SJCRH30 (cell line): ENCODE measurements at places on chromosomes 5 and 9.

DNA sequence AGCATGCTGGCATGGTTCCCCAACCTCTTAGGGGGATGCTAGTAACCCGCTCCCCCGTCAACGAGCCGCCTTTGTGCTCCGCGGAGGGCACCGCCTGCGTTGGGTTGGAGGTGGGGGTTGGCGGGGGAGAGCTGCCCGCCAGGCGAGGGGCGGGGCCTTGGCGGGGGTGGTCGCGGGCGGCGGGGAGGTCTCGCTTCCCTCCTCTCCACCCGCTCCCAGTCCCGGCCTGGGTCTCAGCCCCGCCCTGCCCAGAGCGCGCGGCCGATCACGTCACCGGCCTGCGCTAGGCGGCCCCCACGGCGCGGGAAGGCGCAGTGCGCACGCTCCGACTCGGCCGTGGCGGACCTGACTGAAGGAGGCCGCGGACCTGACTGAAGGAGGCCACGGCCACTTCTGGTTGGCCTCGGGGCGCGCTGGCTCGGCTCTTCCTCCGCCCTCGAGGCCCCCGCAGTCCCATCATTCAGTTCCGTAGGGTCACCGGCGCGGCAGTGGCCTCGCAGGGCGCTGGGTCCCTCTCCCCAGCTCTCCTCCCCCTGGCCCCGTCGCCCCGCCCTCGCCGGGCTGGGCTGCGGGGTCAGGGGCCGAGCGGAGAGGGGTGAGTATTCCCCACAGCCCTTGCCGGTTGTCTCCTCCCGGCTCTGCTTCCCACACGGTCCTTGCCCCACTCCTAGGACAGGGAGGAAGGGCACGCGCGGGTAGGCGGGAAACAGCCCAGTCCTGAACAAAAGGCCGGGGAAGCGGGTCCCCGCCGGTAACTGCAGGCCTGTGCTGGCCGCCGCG, at the start of gene ATG10:
ATG10 (plus strand) TSS at position 312 of the 780 bp plus-strand sequence. CDS start 15,548 bp downstream, outside the sequence.
- DNase-seq, result peak; percentile 97

- no peak for DNase-seq
These were observed 171.8 kb downstream of the FSTL4 start for GRCh38 chr5:133440467-133441115.

DNA sequence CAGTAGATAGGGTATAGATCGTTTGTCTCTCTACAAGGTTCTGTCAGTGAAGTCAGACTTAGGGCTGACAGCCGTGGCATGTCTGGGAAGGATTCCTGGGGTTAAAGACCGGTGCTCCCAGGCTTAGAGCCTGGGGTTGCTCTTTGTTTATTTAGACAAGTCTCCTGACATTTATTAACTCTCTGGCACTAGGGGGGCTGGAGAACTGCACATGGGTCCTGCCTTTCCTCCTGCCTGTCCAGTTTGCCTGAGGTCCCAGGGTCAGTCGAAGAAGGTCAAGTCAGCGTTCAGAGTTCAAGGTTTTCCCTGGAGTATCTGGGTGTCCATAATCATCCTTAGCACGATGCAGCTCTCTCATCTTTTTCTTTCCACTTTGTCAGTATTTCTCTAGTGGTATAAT, 5.6 kb downstream of the EGFLAM start:
- DNase-seq, result no peak

DNA sequence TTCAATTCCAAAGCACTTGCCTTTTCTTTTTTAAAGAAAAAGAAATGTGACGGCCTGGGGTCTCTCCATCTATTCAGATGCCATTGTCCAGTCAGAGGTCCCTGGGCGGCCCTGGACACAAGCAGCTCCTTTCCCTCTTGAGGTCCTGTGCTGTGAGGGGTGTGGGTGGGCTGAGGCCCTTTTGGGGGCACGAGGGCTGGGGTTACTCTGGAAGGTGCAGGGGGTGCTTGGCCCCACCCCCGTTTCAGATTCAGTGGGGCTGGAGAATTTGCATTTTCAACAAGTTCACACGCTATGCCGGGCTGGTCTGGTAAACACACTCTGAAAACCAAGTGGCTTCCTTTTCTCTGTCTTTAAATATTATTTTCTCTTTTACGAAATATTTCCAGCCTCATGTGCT, 91.4 kb upstream of the PHYKPL start:
- DNase-seq, result no peak

DNA sequence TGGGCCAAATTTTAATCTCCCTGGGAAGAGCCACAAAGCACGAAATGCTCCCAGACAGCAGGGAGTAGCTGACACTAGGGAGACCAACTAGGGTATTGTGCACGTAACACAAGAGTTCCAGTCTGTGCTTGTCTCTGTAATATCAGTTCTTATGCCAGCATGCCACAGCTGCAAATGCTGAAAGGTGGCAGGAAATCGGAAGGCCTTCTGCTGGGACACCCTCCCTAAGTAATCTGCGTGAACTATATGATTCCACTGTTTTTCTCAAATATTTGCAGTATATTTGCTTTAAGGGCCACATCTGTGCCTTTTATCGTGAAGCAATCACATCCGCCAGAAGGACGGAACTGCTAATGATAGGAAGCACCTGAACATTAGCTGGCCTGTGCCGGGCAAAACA, 12.6 kb downstream of the VLDLR start:
- DNase-seq, result no peak

DNA sequence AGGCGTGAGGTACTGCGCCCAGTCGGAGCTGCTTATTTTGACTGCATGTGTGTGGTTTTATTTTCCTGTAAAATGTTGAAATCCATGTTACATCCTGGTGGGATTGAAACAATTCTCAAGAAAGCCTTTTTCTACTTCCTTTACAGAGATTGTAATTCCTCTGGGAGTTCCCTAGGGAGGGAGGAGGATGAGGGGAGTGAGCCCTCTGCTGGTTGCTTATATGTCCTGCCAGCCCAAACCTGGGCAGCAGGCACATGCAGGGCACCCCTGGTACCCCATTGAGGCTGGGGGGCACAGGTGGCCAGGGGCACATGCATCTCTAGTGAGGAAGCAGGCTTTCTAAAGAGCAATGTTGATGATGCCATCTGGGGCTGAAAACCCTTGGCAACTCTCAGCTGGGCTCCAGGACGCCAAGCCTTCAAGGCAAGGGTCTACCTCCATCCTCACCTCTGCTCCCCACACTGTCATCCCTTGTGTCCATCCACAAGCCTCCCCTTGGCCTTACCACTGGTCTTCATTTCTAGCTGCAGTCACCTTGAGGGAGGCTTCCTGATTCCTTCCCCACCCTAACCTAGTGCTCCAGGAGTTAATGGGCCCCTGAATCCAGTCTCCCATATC, 84.7 kb upstream of the TNFSF8 start:
- peak; percentile 53 for DNase-seq

GRCh38 chr5:9374025-9374424, 171.8 kb downstream of the SEMA5A start:
- DNase-seq, result no peak

- DNase-seq, result no peak
These were observed 1935.3 kb upstream of the WWC1 start for GRCh38 chr5:166356096-166356495.

- DNase-seq, result no peak
These were observed 151.8 kb upstream of the GPR151 start for GRCh38 chr5:146667633-146668272.

DNA sequence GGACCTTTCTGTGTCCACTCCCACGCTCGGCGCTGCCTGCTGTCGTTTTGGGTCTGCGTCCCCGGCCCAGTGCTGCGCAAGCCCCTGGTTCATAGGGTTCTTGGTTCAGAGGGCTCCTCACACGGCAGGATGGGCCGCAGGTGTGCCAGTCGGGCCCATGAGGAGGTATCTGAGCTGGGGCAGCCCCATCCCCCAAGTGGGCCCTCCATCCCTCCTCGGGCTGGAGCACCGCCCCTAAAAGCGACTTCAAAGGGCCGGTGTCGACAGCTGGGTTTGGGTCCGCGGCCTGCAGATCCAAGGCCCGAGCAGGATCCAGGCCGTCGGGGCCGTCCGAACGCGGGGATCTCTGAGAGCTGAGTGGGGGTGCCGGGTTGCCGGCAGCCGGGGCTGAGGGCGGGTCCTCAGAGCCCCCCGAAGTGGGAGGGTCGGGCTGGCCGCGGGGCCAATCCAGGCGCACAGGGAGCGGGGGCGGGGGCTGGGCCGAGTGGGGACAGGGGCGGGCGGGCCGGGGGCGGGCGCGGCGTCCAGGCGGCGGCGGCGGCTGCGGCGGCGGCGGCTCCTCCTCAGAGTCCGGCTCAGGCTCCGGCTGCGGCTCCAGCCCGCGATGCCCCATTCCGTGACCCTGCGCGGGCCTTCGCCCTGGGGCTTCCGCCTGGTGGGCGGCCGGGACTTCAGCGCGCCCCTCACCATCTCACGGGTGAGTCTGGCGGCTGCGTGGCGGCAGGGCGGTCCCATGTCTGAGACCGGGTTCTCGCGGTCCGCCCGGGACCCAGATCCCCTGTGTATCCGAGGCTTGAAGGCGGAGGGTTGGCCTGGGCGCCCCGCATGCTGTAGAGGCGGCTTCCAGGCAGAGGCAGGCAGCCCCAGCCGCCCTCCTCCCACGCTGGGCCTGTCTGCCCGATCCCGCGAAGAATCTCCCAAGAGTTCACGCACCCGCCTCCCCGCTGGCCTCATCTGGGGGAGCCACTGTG, at the start of gene PDLIM4:
PDLIM4 (plus strand) TSS at position 566 of the 971 bp plus-strand sequence; CDS start at position 605, 39 bp downstream.
- DNase-seq, result peak; percentile 79

GRCh38 chr9:14170973-14171596, 142.9 kb downstream of the NFIB start:
- no peak for DNase-seq

DNA sequence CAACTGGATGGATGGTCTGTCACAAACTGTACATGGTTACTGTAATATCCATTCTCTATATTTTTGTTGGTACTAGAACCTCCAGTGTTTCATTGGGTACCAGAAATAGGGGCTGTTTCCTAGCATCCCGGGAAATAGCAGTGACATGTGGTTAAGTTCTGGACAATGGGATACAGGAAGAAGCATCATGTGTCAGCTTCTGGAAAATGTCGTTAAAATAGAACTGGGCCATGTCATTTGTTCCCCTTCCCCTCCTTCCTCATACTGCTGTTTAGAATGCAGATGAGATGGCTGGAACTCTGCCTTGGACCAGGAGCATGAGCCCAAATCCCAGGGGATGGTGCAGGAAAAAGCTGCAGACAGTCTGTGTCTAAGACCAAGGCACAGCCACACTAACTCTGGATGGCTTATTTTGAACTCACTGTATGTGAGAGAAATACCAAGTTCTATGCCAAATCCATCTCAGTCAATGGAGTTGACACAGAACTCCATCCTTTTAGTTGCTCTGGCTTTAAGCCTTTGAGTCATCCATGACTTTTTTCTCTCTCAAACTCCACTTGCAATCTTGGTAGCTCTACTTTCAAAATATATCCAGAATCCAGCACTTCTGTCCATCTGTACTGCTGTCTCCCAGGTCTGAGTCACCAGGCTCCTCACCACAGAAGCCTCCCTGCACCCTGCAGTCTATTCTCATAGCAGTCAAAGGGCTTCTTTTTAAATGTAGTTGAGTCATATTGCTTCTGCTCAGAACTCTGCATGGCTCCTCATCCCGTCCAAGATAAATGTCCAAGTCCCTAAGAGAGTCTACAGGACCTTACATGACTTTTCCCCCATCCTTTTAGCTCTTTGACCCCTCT, 184.2 kb downstream of the NSG2 start:
- DNase-seq, result no peak

DNA sequence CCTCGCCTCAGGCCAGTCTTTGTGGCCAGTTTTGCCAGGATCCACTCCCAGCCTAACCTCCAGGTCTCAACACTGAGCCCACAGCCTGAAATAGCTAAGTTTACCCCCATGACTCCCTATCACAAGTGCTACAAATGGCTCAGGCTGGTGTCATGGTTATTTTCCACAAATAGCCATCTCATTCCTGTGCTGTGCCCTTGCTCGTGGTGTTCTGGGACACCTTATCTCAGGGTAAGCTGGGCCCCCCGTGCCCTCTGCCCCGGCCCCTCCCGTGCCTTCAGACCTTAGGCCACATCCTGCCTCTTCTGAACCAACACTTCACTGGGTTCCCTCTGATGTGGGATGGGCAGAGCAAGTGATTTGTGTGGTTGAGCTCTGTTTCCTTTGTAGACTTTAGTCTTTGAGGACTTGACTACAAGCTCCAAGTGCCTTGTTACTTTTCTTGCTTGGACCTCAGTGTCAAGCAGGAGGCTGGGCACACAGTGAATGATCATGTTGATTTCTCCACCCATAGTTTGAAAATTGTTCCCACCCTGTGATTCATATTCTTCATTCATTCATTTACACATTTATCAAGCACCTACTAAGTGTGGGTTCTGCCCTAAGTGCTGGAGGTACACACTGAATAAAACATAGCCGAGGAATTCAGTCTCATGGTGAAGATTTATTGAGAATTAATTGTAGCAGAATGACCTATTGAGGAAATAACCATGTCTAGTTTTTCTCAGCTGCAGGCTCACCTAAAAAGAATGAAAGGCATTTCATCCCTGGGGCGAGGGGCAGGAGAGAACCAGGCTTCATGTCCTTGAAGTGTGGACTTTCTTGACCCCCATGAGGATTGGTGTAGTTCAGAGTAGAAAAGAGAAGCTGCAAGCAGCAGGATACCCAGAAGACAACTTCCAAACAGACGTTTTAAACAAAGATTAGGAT, 84.5 kb upstream of the CTNNA1 start:
- no peak for DNase-seq

DNA sequence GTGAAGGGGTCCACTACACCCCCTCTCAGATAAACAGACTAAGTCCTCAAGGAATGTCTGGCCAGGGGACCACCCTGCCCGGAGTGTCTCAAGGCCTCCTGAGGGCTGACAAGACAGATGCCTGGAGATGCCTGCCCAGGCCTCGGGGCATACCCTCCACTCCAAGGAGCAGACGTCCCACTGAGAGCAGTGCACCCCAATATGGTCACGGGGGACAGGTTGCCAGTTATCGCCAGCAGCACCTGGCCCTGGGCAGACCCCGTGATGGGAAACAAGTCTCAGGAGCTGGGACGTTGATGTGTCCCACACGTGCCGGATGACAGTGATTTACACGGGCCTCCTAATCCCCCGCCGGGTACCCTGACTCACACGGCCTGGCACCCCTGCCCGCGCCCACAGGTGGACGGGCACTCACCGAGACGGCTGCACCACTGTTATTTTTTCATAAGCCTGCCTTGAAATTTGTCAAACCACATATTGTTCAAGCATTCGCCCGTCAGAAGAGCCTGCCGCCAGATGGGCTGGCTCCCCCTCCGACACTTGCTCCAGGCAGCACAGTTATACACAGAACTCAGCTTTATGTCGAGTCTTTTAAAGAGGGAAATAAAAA, 43.9 kb downstream of the BARX1 start:
- DNase-seq, result no peak

GRCh38 chr5:76326577-76327302, 76.3 kb upstream of the IQGAP2 start:
- DNase-seq, result no peak

- no peak for DNase-seq
These were observed 174.1 kb downstream of the SNX18 start for GRCh38 chr5:54691656-54692055.

GRCh38 chr5:97547430-97547829, 364.4 kb upstream of the RIOK2 start:
- DNase-seq, result no peak

- DNase-seq, result no peak
These were observed 989.6 kb upstream of the ARRDC3 start for GRCh38 chr5:92372766-92373165.

- no peak for DNase-seq
These were observed 19.8 kb downstream of the LECT2 start for GRCh38 chr5:135934939-135935338.
